ENCODE measurements at places on chromosomes 12 and 14.

GRCh38 chr12:109930028-109930800 is 30.1 kb downstream of the TCHP start:
- no peak for DNase-seq

GRCh38 chr14:103749860-103750259 is 34.2 kb downstream of the ZFYVE21 start:
- DNase-seq, result no peak

- no peak for DNase-seq
Observed at GRCh38 chr14:85357120-85357519, 172.8 kb upstream of the FLRT2 start.

GRCh38 chr14:99728981-99729451 is 44.9 kb downstream of the CYP46A1 start:
- DNase-seq, result no peak

DNA sequence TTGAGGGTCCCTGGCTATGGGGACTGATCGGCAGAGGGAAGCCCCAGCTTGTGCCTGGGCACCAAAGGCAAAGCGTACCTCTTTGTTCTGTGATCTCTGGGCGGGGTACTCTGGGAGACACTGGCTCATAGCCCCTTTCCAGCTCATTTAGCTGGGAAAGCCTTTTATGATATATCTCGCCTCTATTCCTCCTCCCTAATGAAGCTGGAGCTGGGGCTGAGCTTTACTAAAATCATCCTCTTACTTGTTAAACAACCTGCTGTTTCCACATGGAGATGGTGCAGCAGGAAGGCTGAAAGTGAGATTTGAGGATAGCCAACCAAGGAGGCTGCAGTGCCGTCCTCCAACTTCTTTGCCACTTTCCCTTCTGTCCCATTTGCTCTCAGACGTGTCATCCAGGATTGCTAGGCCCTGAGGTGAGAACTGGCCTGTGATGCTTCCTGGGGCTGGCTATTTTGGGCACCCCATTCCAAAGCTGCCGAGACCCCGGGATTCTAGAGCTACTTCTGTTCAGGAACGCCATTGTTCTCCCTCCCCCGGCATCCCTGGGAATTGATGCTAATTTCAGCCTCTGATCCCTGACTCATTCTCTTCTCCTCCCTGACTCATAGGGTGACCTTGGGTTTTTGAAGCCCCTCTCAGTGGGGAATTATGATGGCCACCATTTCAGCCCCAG is 16.0 kb downstream of the PDE1B start:
- DNase-seq, result no peak

DNA sequence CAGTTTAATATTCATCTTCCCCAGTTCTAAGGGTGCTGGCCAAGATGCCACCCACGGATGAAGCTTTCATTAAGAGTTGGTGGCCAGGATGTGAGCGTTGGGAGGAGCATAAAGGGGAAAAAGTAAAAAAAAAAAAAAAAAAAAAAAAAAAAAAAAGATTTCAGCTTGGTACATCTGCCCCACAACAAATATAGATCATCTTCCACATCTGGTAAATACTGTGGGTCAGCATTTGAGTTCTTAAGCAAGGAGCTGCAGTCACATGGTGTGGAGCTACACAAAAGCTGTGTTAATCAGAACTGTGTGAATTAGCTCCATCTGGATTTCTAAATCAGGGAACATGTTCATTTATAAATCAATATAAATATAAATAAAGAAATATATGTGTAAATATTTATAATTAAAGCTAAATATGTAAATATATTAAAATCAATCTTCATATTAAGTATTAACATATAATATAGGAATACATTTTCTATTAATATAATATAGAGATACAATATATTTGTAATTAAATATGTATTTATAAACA is 262.3 kb downstream of the NUAK1 start:
- DNase-seq, result no peak

DNA sequence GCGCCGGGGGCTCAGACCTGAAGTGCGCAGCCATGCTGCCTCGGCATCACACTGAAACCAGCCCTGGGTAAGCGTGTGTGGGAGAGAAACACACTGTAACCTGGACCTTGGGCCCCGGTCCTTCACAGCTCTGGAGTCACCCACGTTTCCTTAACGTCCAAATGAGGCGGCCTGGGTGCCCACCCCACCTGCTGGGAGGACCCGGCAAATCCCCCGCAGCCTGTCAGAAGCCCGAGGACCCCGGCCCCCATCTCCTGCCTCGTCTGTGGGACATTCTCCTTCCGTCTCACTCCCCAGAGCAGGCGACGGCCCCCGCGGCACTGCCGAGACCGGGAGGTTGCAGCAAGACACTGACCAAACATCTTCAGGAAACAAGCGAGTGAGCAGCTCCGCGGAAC is 66.5 kb upstream of the GALNT9 start:
- no peak for DNase-seq

Data from immature natural killer cell (primary cell).